Activated naive CD4-positive, alpha-beta T cell treated with anti-CD3 and anti-CD28 coated beads, Interleukin-2, amount 50 U/mL, for 72 hours (primary cell): ENCODE measurements at places on chromosomes 1 and 21. TPM values are rescaled to one million over a fixed set of nuclear protein-coding genes. Genes with fewer than 3 reads are reported as not detected.

DNA sequence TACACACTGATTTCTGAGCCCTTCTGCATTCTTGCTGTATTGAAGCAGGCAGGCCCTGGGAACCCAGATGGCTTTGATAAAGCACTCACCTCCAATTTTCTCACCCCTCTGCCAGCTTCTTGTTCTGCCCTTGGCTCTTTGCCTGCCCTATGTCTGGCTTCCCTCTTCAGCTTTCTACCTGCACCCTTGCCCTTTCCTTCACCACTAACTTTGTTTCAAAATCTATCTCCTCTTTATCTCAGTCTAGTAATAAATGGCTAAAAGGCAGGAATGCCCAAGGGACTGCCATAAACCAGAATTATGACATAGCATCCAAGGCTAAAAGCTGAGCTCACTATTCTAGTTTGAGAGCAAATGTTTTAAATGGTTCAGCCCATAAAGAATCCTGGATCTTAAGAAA, 178.7 kb downstream of the TNR start:
- DNase-seq, result no peak

- no peak for DNase-seq
These were observed 86.7 kb downstream of the DDX20 start for GRCh38 chr1:111842411-111842810.

DNA sequence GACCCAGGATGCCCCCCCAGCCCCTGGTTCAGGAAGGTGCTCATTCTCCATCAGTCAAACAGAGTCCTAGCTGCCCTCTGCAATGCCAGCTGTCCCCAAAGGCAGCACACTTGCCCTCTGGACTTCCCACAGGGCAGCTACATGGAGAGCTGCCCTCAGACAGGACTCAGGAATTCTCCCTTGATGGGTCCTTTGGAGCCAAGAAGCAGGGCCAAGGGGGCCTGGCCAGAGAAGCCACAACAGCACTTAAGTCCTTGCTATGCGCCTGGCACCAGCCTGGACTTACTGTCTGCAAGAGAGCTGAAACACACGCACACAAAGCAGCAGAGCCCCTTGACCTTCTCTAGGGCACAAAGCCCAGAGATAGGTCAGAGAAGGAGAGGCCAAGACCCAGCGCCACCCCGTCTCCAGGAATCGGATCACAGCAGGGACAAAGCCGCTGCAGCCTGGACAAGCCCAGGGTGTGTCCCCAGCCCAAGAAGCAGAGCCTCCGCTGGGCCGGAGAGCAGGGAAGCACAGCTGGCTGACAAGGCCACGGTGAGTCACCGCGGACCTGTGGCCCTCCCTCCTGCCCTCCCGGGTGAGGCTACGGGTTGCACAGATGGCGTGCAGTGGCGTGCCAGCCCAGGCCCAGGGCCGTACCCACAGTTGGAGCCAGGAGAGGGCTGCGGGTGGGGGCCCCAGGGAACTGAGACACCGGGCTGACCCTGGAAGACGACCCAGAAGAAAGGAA, 1.7 kb downstream of the WNT9A start:
- DNase-seq, result peak; percentile 53

Gene THEMIS2
- total RNA-seq, result 34.6 TPM
